Effector memory CD8-positive, alpha-beta T cell (primary cell): ENCODE measurements at places on chromosomes 6 and 20.

DNA sequence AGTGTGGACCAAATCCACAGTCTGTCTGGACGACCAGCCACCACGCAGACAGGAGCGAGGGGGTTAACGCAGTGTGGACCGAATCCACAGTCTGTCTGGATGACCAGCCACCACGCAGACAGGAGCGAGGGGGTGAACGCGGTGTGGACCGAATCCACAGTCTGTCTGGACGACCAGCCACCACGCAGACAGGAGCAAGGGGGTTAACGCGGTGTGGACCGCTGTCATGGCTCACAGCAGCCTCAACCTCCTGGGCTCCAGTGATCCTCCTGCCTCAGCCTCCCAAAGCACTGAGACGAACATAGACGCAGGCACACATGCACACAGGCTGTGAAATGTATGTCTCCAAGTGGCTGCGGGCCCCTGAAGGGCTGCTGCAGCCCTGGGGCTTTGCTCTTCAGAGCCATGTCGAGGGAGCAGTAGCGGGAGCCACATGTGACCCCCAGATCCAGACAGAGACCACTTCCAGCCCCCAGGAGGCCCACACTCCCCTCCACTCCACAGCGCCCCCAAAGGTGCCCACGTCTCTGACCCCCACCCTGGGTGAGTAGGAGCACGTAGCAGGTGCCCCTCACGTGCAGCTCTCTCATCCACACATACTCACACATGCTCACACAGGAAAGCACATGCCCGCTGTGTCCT lies 98.1 kb downstream of the YTHDF1 start:
- no peak for DNase-seq
- no peak overlapping the region for H3K4me3 ChIP-seq
- H3K27me3 ChIP-seq: peaks cover 60% of the 10 kb centered on the region
- H3K27ac ChIP-seq: no peak overlapping the region
- no peaks in the 10 kb centered on the region for H3K4me1 ChIP-seq
- H3K36me3 ChIP-seq: no peaks in the 10 kb centered on the region

- peaks cover 30% of the 10 kb centered on the region for H3K36me3 ChIP-seq
- H3K27me3 ChIP-seq: no peaks in the 10 kb centered on the region
- no peak for DNase-seq
- H3K4me3 ChIP-seq: no peak overlapping the region
Observed at GRCh38 chr6:105373481-105373880, 29.4 kb downstream of the PREP start.

DNA sequence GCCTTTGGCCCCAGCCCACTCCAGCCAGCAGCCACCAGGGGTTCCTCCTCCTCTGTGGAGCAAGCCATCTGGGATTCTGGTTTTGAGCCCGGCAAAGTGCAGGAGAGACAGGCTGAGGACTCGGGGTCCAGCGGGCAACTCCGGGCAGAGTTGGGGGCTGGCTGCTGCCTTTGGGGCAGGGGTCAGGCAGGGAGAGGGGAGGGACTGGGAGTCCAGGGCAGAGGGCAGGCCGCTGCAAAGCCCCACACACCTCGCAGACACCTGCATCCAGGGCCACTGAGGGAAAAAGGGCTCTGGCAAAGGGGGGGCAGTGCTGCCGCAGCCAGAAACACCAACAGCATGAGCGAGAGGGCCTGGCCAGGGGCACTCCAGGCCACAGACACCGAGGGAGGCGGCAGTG lies 8.8 kb downstream of the BIRC7 start:
- no peak overlapping the region for H3K27ac ChIP-seq
- no peaks in the 10 kb centered on the region for H3K36me3 ChIP-seq
- no peak overlapping the region for H3K4me3 ChIP-seq
- peaks cover 67% of the 10 kb centered on the region for H3K27me3 ChIP-seq

DNA sequence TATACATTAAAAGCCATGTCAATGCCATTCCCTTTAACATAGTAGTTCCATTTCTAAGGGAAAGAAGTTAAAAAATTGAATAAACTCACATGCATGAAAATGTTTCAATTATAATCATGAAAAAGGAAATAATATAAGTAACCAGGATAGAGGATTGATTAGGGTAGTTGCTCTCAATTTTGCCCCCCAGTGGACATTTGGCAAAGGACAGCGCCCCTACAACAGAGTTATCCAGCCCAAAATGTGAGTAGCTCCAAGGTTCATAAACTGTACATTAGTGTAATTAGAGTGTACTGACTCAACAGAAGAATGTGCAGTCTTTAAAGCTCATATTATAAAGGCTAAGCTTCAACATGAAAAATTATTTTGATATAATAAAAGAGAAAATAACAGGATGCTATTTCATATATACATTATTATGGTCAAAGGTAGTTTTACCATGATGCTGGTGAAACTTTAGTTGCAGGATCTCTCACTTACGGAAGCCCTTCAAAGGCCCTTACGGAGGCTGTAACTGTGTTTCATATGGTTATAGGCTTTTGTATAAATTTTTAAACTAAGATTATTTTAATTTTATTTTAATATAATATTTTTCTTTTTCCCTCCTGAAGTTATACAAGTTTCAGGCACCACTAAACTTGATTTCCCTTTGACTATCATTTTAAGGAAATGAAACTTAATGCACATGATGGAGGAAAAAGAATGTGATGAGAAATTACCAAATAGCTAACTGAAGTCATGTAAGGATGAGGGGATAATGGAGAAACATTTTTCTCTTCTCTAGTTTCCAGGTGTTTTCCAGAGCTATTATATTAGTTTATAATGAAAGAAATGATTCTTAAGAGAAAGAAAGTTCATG lies 403.6 kb downstream of the PLCB1 start:
- H3K36me3 ChIP-seq: no peaks in the 10 kb centered on the region
- no peak overlapping the region for H3K4me3 ChIP-seq
- no peaks in the 10 kb centered on the region for H3K27me3 ChIP-seq
- no peak overlapping the region for H3K27ac ChIP-seq
- no peak for DNase-seq

DNA sequence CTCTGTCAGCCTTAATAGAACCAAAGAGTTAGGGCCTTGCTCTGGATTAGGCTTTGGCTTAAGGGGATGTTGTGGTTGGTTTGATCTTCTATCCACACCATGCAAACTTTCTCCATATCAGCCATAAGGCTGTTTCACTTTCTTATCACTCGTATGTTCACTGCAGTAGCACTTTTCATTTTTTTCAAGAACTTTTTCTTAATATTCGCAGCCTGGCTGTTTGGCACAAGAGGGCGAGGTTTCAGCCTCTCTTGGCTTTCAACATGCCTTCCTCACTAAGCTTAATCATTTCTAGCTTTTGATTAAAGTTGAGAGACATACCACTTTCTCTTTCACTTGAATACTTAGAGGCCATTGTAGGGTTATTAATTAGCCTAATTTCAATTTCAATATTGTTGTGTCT lies 193.1 kb downstream of the NRN1 start:
- peaks cover 9% of the 10 kb centered on the region for H3K27me3 ChIP-seq
- DNase-seq: no peak
- peaks cover 24% of the 10 kb centered on the region for H3K4me1 ChIP-seq
- H3K36me3 ChIP-seq: no peaks in the 10 kb centered on the region
- H3K27ac ChIP-seq: peak overlapping the region; percentile 92
- H3K4me3 ChIP-seq: peak overlapping the region; percentile 79

GRCh38 chr6:43703512-43704429 lies 16.2 kb upstream of the MRPS18A start:
- no peak for DNase-seq
- no peaks in the 10 kb centered on the region for H3K36me3 ChIP-seq
- H3K4me3 ChIP-seq: no peak overlapping the region
- H3K4me1 ChIP-seq: no peaks in the 10 kb centered on the region
- peaks cover 86% of the 10 kb centered on the region for H3K27me3 ChIP-seq

GRCh38 chr20:42041000-42041565 lies 422.9 kb upstream of the CHD6 start:
- H3K36me3 ChIP-seq: no peaks in the 10 kb centered on the region
- H3K4me3 ChIP-seq: no peak overlapping the region
- H3K27me3 ChIP-seq: peaks cover 9% of the 10 kb centered on the region
- no peaks in the 10 kb centered on the region for H3K4me1 ChIP-seq
- no peak overlapping the region for H3K27ac ChIP-seq

DNA sequence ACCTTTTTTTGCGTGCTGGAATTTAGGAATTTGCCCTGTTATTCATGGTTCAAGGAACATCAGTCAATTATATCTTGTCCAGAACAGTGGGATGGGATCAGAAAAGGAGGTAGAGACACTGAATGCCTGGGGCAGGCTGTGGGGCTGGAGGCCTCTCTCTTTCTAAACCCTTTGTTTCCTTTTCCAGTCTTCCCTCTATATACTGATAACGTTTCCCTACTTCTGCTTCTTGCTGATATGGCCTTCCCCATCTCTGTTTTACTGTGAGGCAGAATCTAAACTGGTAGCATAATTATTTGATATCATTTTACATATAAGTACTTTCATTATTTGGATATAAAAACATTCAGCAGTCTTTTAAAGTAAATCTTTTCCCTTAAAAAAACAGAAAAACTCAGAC lies 67.5 kb downstream of the DNAH8 start:
- no peak for DNase-seq
- no peak overlapping the region for H3K27ac ChIP-seq
- H3K4me1 ChIP-seq: no peaks in the 10 kb centered on the region
- no peaks in the 10 kb centered on the region for H3K36me3 ChIP-seq
- no peak overlapping the region for H3K4me3 ChIP-seq

DNA sequence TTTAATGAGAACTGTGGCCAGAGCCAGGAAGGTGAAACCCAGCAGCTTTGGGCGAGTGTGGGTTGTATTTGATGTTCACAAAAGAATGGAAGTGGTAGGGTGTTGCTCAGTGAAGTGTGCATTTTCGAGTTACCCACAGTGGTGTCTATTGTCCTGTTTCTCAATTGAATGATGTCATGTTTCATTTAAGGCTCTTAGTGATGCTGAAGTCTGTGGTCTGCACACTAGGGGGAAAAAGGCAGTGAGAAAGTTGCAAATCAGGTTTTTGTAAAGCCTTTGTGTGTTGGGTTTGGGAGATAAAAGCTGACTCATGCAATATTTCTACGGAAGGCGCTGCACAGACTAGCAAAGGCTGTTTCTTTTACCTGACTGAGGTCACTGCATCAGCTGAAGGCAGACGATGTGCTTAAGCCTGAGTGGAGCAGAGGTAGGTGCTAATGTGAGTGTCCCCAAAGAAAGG lies 121.1 kb downstream of the PLEKHG1 start:
- no peak overlapping the region for H3K4me3 ChIP-seq
- H3K27ac ChIP-seq: no peak overlapping the region
- DNase-seq: no peak
- peaks cover 12% of the 10 kb centered on the region for H3K4me1 ChIP-seq

GRCh38 chr6:33206027-33206863 lies 1.8 kb downstream of the HSD17B8 start:
- DNase-seq: no peak
- H3K4me3 ChIP-seq: peak overlapping the region; percentile 92
- H3K36me3 ChIP-seq: peaks cover 39% of the 10 kb centered on the region
- no peaks in the 10 kb centered on the region for H3K27me3 ChIP-seq
- H3K4me1 ChIP-seq: peaks cover 52% of the 10 kb centered on the region
- H3K27ac ChIP-seq: peak overlapping the region; percentile 44

DNA sequence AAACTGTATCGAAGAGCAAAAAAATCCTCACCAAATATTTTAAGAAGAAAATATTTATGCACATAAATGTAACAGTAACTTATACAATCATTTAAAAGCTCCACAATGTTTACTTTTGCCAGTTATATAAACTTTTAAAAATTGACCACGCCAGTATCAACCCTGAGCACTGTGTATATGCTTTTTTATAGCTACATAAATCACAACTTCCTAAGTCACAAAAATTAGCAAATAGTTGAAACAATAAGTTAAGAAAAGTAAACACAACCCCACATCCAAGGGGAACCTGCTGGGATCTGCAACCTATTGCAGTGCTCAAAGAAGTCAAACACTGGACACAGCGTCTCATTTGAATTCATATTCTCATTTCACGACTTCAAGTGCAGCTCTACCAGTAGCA lies 89.8 kb upstream of the DST start:
- no peak overlapping the region for H3K4me3 ChIP-seq
- DNase-seq: no peak
- H3K27ac ChIP-seq: no peak overlapping the region
- H3K27me3 ChIP-seq: no peaks in the 10 kb centered on the region

- no peak overlapping the region for H3K4me3 ChIP-seq
- H3K36me3 ChIP-seq: peaks cover 28% of the 10 kb centered on the region
- peaks cover 5% of the 10 kb centered on the region for H3K4me1 ChIP-seq
- no peak overlapping the region for H3K27ac ChIP-seq
- H3K27me3 ChIP-seq: no peaks in the 10 kb centered on the region
Observed at GRCh38 chr6:18147160-18147559, 7.7 kb downstream of the TPMT start.

DNA sequence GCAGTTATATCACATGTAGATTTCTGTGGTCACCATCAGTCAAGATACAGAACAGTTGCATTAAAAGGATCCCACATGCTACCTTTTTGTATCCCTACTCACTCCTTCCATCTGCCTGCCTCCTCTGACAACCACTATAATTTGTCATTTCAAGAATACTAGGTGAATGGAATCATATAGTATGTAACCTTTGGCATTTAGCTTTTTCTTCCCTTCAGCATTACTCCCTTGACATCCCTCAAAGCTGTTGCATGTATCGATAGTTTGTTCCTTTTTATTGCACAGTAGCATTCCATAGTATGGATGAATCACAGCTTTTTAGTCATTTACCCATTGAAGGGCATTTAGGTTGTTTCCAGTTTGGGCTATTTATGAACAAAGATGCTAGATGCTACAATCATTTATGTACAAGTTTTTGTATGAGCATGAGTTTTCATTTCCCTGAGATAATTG lies 26.1 kb downstream of the NCOA7 start:
- DNase-seq: no peak
- H3K27ac ChIP-seq: no peak overlapping the region
- H3K4me1 ChIP-seq: peaks cover 44% of the 10 kb centered on the region
- H3K4me3 ChIP-seq: no peak overlapping the region
- peaks cover 3% of the 10 kb centered on the region for H3K36me3 ChIP-seq

GRCh38 chr6:27866357-27867050 lies 45.7 kb downstream of the OR2B2 start:
- peak overlapping the region; percentile 92 for H3K27ac ChIP-seq
- DNase-seq: peak; percentile 43
- H3K4me1 ChIP-seq: peaks cover 42% of the 10 kb centered on the region
- H3K4me3 ChIP-seq: peak overlapping the region; percentile 87
- peaks cover 53% of the 10 kb centered on the region for H3K36me3 ChIP-seq

DNA sequence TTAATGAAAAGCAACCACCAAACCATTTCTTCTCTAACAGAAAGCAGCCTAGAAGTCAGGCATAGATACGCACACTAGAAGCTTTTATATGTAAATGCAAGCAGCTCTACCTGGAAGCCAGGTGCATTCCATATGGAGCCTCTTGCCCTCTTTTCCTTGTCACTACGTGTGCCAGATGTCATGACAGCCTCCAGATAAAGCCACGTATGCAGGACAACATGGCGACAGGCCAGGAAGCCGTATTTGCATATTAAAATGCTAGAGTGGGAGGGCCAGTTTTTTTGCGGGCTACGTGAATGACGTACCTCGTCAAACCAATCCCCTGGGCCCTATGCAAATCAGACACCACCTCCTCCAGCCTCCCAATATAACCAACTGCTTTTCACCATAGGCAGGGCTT lies 308.1 kb upstream of the SPTLC3 start:
- H3K27ac ChIP-seq: no peak overlapping the region
- no peaks in the 10 kb centered on the region for H3K36me3 ChIP-seq
- no peaks in the 10 kb centered on the region for H3K27me3 ChIP-seq
- H3K4me1 ChIP-seq: no peaks in the 10 kb centered on the region
- no peak for DNase-seq

GRCh38 chr6:19736066-19736465 lies 101.1 kb upstream of the ID4 start:
- H3K27me3 ChIP-seq: no peaks in the 10 kb centered on the region
- no peak for DNase-seq
- no peaks in the 10 kb centered on the region for H3K4me1 ChIP-seq

GRCh38 chr20:32244959-32245358 lies 32.5 kb upstream of the KIF3B start:
- no peak overlapping the region for H3K4me3 ChIP-seq
- H3K36me3 ChIP-seq: no peaks in the 10 kb centered on the region
- H3K4me1 ChIP-seq: no peaks in the 10 kb centered on the region

- peaks cover 69% of the 10 kb centered on the region for H3K27me3 ChIP-seq
- H3K36me3 ChIP-seq: no peaks in the 10 kb centered on the region
- H3K4me1 ChIP-seq: no peaks in the 10 kb centered on the region
Observed at GRCh38 chr20:24637941-24638340, 168.5 kb downstream of the SYNDIG1 start.
